ENCODE measurements at places on chromosomes 13 and 19.

DNA sequence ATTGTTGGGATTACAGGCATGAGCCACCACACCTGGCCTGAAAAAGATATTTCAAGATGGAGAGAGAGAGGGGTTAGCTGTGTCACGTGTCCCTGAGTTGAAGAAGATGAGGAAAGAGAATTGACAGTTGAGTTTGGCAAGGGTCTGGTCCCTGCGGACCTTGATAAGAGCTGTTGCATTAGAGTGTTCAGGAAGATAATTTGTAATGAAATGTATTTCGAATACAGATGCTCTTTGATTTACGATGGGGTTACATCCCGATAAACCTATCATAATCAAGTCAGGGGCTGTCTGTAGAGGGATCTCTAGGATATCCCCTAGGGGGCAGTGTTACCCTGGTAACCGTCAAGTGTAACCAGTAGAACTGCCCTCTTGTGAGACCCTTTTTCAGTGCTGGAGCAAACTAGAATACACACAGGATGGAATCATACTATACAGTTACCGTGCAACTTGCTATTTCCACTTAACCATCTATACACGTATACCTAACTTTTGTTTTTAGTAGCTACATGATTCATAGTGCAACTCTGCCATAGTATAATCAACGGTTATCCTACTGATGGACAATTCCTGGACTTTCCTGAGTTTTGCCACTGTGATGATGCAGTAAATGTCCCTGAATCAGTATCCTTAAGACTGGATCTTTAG is 1.5 kb upstream of the ELOF1 start:
- peak; percentile 90 for DNase-seq

- DNase-seq = no peak
Observed at GRCh38 chr13:97880311-97880675, 73.2 kb upstream of the IPO5 start.

GRCh38 chr13:21338156-21338555 is 120.9 kb downstream of the ZDHHC20 start:
- no peak for DNase-seq

- DNase-seq = peak; percentile 76
Observed at GRCh38 chr19:55251341-55252081, 7.3 kb downstream of the PPP6R1 start.

DNA sequence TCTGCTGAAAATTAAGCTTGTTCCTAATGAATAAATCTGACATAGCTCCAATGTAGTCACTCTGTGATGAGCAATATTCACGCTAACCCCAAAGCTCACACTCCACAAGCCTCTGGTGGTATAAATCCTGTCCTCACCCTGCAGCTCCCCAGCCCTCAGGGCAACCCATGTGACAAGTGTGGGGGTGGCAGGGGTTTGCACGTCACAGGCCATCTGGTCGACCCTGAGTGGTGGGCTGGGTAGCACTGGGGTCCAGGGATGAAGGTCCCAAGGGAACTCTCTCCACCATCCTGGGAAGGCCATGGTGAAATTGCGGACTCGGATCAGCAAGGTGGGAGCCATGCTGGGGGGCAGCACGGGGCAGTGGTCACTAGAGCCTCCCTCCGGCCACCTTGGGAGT is 100.0 kb upstream of the SOX1 start:
- no peak for DNase-seq

- DNase-seq = no peak
Observed at GRCh38 chr19:42247640-42248199, 5.3 kb upstream of the GSK3A start.

GRCh38 chr13:26897706-26898550 is 137.3 kb upstream of the GPR12 start:
- no peak for DNase-seq

DNA sequence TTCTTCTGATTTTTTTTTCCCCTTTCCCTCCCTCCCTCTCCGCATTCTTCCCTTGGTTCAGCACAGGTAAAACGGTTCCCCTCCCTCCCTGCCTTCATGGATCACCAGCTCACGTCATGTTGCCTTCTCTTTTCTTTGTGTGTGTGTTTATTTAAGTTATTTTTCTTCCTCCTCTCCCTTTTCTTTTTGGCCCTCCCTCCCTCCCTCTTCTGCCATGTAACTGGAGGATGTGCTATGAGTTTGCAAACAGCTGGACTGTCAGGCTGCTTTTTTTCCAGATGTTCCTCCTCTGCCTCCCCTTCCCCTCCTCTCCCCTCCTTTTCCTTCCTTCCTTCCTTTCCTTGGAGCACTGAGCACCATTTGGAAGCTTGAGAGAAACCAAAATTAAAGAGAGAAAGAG is 2.0 kb downstream of the LENG9 start:
- DNase-seq = no peak

DNA sequence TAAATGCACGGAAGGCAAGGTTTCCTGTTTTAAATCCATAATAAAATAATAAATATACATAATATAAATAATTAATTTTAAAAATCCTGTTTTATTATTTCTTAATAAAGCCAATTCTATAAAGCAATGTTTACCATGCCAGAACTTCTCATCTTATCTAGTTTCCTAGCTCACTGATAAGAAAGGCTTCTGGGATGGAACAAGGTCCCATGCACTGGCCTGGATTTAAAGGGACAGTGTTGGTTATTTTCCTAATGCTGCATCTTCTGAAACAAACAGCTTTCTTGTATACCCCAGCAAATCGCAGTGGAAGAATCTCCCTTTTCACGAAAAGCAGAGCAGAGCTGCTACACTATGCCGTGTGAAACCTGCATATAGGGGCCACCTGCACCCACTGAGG is 68.8 kb downstream of the LNX2 start:
- no peak for DNase-seq

GRCh38 chr19:6188811-6189210 is 53.3 kb downstream of the ACSBG2 start:
- DNase-seq = no peak

DNA sequence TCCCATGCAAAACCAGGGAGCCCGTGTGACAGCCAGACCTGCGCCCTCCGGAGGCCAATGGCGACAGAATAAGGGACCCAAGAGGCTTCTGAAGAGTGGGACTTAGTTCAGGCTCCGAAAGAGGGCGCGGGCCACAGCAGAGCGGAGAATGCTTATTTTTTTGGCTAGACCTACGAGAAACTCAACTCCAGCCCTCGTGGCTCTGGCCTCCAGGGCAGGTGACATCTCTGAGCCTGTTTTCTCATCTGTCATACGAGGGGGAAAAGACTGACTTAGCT is 23.0 kb downstream of the DPP9 start:
- no peak for DNase-seq

DNA sequence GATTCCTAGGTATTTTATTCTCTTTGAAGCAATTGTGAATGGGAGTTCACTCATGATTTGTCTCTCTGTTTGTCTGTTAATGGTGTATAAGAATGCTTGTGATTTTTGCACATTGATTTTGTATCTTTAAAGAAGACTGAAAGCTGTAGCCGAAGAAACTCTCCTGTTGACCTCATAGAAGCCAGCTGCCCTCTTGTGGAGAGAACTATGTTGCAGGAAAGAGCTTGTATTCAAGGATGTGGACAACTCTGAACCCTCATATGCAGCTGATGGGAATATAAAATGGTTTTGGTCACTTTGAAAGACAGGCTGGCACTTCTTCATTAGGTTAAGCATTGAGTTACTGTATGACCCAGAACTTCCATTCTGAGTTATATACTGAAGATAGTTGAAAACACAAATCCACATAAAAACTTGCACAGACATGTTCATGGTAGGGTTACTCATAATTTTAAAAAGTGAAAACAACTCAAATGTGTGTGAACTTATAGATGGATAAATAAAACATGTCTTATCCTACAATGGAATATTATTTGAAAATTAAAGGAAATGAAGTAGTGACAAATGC is 65.8 kb upstream of the SLITRK6 start:
- no peak for DNase-seq

- DNase-seq = no peak
Observed at GRCh38 chr13:41613471-41613870, 156.1 kb downstream of the RGCC start.

DNA sequence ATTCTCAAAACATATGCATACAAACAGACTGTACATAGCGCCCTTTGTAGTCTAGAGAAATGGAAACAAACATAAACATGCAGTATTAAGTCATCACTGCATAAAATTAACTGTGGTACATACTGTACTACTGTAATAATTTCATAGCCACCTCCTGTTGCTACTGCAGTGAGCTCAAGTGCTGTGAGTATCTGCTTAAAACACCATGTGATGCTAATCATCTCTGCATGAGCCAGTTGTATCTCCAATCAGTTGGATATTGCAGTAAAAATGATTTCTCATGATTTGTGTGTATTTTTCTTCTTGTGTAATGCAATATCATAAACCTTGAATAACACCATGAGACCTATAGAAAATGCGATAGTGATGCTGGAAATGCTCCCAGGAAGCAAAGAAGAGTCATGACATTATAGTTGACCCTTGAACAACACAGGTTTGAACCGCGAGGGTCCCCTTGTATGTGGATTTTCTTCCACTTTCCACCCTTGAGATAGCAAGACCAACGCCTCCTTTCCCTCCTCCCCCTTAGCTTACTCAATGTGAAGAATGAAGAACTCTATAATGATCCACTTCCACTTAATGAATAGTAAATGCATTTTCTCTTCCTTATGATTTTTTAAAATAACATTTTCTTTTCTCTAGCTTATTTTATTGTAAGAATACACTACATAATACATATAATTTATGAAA is 4.1 kb downstream of the TNFSF13B start:
- no peak for DNase-seq

DNA sequence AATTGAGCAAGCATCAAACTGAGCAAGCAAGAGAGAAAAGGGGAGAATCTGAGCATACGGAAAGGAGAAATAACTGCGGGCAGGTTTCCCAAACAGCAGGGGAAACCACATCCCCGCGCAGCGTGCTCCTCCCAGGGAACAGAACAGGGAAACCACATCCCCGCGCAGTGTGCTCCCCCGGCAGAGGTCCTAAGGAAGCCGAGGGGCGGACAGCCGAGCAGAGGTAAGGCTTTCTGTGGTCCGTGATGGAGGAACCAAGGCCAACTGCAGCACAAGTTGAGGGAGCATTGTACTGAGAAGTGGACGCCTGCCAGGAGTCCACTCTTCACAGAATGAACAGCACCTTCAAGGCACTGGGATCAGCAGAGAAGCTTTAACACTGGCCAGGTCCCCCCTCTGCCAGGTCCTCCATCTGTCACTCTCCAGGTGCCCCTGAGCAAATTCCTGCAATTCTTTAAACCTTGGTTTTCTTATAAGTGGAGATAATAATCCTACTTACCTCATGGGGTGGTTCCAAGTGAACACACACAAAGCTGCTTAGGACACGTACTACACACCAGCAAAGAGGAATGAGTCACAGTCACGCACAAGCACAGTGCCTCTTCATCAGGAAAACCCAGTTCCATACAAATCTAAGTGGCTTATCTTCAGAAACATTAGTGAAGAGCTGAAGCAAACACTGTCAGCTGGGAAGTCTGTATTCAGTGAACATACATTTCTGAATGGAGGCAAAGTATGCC is 23.0 kb upstream of the LAMP1 start:
- no peak for DNase-seq

DNA sequence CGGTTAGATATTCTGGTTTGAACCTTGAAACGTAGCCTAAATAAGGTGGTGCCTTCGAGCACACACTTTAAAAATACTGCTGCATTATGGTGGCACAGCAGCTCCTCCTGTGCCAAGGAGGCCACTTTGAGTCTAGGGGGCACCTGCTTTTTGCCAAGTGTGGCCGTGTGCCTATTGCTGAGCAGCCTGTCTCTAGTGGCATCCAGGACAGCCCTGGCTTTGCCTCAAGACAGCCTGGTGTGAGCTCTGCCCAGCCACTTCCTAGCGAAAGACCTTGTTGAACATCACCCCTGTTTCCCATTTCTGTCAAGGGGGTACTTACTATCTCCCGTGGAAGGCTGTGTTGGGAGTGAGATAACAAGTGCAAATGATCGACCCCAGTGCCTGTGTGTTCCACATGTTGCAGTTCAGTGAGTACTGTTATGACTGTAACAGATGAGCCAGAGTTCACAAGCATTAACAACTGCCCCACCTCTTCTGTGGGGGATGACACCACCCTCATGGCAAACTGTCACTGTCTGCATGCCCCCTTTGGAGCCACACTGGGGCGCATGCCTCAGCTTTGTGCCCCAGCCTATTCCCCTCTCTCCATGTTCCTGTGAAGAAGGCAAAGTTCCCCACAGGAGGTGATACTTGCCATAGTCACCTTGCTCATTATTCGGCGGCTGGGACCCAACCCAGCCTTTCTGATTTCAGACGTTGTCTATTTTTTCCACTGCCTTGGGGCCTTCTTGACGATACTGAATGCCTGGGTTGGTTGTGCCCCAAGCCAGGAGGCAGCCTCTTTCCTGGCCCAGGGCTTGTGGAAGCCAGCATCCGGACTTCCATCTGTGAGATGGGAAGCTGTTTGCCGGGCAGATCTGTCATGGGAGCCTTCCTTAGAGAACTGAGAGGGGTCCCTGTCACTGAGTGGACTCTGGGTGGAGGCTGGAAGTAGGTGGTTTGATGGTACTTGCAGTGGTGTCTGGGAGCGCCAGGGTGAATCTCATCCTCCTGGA is 5.4 kb downstream of the GATAD2A start:
- peak; percentile 68 for DNase-seq

DNA sequence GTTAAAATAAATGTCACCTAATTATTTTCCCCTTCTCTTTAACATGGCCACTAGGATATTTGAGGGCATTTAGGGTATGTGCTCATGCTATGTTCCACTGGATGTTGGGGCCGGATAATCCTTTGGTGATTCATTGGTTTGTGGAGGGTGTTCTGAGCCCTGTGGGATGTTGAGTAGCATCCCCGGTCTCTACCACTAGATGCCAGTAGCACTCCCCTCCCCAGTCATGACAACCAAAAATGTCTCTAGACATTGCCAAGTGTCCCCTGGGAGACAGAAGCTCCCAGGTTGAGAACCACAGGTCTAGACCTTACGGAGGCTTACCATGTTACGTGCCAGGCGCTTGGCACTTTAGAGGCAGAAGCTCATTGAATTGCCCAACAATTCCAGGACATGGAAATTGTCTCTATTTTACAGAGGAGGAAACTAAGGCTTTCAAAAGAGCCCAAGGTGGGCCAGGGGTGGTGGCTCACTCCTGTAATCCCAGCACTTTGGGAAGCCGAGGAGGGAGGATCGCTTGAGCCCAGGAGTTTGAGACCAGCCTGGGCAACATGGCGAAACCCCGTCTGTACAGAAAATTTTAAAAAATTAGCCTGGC is 14.1 kb downstream of the SHANK1 start:
- DNase-seq = peak; percentile 53

GRCh38 chr13:51663973-51664957 is 80.0 kb downstream of the WDFY2 start:
- DNase-seq = no peak
